NCI-H1694 (cell line): ENCODE measurements at places on chromosomes 2 and 18.
A peak's percentile ranks its signal among the peaks of the same experiment; 100 is the strongest.

DNA sequence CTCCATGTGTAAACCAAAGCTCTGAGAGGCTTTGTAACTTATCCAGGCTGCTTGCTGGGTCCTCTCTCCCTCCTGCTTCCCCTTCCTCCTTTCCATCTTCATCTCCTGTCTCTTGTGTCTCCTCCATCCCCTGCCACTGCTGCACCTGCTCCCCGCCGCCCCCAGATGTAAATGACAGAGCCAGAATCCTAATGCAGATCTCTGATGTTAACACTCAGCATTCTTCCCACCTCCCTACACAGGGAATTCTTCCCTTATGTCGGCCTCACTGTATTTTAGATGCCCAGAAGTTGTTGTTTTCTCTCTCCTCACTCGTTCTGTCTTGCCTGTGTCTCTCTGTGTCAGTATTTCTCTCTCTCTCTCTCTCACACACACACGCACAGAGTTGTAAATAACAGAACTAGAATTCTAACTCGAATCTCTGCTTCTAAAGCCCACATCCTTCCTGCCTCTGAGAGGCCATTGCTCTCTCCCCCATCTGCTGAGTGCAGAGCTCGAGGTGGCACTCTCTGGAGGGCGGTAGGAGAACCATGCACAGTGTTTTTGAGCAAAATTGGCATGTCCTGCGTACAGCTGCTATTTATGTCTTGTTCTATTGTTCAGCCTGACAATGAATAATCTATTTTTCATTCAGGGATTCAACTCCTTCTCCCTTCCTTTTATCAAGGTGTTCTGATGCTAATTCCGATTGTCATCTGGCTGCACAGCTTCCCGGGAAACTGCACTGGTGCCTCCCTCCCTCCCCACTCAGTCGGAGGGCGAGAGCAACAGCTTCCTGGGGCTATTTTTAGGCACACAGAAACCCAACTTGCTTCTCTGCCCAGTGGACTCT, 219.9 kb downstream of the SH3RF3 start:
- DNase-seq = peak; percentile 43

DNA sequence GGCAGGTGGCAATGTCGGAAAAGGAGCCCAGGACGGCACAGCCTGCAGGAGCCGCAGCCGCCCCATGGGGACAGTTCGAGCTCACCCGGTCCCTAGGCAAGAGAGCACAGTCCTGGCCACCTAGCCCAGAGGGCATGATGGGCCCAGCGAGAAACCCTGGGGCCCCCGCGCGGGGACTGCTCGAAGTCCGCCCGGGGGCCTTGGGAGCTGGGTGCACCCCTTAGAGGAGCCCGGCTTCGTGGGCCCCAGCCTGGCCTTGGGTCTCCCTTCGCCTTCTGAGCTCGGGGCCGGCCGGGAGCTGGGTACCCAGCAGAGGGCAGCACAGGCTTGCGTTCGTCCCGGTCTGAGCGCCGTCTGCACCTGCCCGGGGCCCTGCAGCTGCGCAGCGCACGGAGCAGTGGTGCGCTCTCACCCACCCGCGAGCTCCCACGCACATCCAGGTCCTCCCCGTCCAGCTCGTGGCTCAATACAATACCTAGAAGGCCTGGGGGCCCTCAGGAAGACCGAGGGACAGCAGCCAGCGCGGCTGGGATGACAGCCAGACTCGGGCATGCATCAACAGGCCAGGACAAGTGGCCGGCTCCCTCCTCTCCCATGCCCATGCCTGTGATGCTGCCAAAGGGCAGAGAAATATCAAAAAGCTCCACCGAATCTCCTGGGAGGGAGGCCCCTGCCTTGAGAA, 96.2 kb upstream of the ZNF532 start:
- peak; percentile 32 for DNase-seq

- no peak for DNase-seq
Observed at GRCh38 chr2:235829726-235830125, 335.9 kb downstream of the AGAP1 start.

DNA sequence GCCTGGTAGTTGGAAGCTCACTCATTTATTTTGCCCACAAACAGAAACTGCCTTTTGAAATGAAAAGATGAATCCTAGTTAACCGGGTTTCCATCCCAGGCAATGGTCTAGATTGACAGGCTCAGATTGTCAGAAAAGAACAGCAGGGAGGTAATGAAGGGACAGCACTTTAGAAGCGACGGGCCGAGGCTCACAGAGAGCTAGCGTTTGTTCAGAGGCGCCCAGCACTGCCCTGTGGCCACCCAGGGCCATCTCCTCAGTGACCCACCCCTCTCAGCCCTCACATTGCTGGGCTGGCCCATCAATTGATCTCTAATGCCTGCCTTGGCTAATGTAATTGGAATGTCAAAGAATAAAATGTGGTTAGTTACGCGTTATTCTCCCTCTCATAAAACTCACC, 304.8 kb downstream of the CDCA7 start:
- DNase-seq = no peak

GRCh38 chr18:75475228-75475627, 47.7 kb upstream of the SMIM21 start:
- DNase-seq = no peak

GRCh38 chr2:53544871-53545558, 222.6 kb upstream of the CHAC2 start:
- DNase-seq = no peak

DNA sequence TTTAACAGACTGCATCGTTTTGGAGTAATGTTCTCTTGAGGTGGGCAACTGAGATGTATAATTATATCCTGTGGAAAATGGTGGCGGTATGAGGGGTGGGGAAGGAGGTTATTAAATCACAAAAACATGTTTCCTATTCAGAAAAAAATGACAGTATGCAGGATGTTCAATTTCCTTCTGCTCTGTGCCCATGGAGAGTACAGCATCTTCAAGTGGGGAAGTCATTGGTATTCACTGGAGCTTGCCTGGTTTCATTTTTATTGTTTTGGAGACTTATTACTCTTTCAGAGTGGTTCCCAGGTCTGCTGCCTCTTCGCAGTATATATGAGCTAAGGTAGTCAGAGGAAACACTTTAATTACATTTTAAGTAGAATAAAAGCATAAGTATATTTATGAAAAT, 318.8 kb upstream of the RAB12 start:
- no peak for DNase-seq

- DNase-seq = no peak
Observed at GRCh38 chr18:50080932-50081560, 113.9 kb downstream of the MYO5B start.

GRCh38 chr2:177195194-177195593, 17.4 kb upstream of the HNRNPA3 start:
- no peak for DNase-seq

DNA sequence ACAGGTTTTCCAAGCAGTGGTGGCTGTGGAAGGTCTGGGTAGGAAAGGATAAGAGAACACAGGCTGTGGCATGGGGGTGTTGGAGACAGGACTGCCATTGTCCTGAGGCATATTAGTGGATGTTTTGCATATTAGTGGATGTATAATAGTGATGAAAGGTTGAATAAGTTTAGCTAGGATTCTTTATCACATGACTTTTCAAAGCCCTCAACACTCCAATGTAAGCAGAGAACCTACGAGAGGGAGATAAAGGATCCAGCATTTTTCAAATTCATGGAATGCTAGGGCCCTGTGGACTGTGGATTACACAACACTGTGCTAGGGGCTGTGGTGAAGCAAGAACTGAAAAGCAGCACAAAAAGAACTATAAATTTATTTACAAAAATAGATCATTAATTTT, 63.2 kb downstream of the POLE4 start:
- DNase-seq = no peak

DNA sequence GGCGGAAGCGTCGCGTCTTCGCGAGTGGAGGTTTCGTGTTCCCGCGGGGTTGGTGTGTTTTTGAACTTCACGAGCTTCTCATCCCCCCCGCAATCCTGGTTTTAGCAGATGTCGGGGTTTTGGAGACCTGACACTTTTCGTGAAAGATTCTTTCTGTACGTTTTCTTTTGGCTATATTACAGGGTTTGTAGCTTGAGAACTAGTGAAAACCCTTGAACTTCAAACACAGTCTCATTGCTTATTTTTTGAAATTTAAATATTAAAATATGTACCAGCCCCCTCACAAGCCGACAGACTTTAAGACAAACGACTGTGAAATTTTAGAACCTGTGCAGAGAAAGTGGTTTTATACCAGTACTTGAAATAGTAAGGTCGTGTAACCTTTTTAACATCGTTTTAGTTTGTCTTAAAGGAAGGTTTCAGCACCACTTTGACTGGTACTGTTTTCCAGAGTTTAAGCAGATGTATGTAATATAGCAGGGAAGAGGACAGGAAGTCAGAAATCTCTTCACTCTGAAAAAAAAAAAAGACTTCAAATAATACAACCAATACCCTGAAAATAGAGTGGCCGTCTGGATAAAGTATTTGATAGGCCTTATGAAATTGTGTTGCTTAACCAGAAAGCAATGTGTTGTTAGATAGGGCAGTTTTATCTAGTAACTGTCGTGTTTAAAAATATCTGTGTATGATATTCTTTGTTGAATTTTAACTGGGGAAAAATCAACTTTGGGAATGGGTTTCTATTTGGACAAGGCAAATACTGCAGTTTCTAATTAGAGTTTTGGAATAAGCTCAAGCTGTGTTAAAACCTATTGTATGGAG, 1.4 kb downstream of the SPATS2L start:
- DNase-seq = peak; percentile 5

DNA sequence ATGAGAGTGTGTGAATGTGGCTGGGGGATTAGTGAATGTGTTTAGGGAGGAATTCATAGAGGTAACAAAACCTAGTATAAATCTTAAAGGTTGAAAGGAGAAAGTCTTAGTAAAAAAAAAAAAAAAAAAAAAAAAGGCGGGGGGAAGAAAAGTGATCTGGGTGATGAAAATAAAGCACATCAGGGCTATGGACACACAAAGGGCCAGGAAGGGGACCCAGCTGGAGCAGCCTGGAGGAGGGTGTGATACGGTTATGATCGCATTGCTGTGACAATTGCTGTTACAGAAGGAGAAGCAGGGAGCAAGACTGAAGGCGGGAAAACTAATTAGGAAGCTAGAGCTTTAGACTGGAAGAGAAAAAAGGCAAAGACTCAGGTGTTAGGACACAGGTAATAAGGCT, 85.4 kb downstream of the DLGAP1 start:
- no peak for DNase-seq

- no peak for DNase-seq
Observed at GRCh38 chr2:27721335-27721734, 50.2 kb upstream of the MRPL33 start.

- DNase-seq = no peak
Observed at GRCh38 chr2:212176151-212176550, 362.5 kb downstream of the ERBB4 start.

DNA sequence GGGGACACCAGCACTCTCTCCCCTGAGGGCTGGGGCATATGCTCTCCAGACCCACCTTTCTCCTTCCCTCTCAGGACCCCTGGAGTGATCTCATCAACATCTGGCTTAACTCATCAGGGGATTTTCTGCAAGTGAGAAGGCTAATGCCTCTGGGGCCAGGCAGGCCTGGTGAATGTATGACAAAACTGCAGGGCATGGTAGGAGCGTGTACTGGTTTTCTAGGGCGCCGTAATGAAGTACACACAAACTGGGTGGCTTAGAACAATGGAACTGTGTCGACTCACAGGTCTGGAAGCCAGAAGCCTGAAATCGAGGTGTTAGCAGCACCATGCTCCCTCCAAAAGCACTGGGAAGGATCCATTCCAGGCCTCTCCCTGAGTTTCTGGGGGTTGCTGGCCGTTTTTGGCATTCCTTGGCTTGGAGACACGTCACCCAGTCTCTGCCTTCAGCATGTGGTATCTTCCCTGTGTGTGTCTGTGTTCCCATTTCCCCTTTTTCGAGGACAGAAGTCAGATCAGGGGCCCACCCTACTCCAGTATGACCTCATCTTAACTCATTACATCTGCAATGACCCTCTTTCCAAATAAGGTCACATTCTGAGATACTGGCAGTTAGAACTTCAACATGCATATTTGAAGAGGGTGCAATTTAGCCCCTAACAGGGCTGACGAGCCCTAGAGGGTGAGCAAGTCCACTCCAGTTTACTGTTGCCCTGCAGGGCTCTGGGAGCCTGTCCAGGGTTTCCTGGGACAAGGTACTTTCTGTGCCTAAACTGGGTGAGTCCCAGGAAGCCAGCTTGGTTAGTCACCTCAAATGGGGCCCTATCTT, 45.5 kb upstream of the CAB39 start:
- DNase-seq = no peak

- peak; percentile 16 for DNase-seq
Observed at GRCh38 chr2:169397697-169398096, 35.4 kb upstream of the LRP2 start.

DNA sequence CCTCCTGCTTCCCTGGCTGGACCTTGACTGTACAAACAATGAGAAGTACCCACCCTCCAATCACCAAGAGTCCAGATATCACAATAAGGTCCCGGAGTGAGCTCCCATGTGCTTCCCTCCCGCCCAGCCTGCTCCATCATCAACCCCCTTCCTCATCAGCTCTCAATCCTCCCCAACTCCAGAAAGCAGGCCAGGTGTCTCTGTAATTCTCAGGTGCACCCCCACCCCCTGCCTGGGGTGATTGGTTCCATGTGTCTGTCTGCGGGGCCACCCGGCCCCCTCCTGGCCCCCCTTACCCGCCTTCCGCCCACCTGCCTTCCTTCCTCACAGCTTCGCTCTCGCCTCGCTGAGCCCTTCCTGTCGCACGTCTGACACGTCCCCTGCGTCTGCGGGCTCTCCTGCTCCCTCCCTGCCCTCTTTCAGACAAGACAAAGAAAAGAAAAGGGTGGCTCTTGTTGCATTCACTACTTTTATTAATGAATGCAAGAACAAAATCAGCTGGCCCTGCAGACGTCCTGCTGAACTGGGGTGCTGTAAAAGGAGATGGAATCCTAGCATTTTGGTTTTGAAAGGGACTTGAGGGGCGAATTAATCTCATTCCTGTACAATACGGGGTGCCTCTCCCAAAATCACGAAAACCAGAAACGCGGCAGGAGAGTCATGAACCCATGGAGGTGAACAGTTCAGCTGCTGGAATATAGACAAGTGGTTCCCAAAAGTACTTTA, 26.5 kb upstream of the IGFBP2 start:
- no peak for DNase-seq

DNA sequence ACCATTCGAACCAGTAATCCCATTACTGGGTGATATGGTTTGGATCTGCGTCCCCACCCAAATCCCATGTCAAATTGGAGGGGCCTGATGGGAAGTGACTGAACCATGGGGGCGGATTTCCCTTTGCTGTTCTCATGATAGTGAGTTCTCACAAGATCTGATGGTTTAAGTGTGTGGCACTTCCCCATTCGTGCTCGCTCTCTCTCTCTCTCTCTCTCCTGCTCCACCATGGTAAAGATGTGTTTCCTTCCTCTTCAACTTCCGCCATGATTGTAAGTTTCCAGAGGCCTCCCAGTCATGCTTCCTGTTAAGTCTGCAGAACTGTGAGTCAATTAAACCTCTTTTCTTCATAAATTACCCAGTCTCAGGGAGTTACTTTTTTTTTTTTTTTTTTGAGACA, 62.6 kb downstream of the NBAS start:
- DNase-seq = no peak

GRCh38 chr2:181790716-181791649, 100.5 kb upstream of the ITPRID2 start:
- DNase-seq = no peak

DNA sequence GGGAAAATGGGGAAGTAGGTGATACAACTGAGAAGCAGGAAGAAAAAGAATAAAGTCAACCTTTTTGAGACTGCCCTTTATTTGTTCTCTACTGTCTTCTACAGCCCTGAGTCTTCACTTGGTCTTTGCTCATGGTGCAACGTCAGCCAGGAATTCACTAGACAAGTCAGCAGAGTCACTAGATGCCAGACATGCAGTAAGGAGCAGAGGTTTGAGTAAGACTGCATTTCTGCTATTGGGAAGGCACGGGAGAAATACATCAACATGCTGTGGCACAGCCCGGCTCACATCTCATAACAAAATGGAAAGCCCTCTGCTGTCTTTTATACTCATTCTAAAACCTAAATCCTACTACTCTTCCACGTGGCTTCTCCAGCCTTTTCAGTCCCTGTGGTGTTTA, 67.1 kb downstream of the PRELID3A start:
- no peak for DNase-seq

GRCh38 chr18:8747440-8747937, 42.1 kb downstream of the MTCL1 start:
- DNase-seq = no peak
